Globus pallidus (tissue), 1 donor: ENCODE measurements at places on chromosomes 2 and 18.

DNA sequence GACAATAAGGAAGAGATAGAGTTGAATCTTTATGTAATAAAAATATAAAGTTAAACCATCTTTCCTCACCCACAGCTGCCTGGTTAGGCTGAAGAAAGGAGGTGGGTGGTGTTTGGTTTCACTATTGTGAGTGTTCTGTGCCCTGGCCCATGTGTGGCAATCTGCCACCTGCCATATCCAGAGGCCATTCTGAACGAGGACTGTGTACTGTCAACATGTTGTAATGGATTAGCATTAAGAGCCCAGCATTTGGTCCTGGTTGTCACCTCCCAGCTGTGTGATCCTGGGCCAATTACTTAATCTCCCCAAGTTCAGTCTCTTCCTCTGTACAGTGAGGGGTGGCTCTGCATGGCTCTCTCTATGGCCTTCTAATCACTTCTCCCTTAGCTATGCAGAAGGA, 118.2 kb upstream of the SEC11C start:
- DNase-seq: no peak

GRCh38 chr18:44497757-44498490, 182.8 kb upstream of the SETBP1 start:
- no peak for DNase-seq

- DNase-seq: no peak
These were observed 402.2 kb downstream of the NCKAP5 start for GRCh38 chr2:133166031-133166430.

GRCh38 chr2:111031546-111032478, 88.9 kb upstream of the BCL2L11 start:
- DNase-seq: no peak

GRCh38 chr2:229873123-229873581, 48.7 kb downstream of the TRIP12 start:
- no peak for DNase-seq

- no peak for DNase-seq
These were observed 336 bp upstream of the DDX1 start for GRCh38 chr2:15591373-15591691.

GRCh38 chr2:98380203-98380535, 33.9 kb downstream of the CNGA3 start:
- no peak for DNase-seq

DNA sequence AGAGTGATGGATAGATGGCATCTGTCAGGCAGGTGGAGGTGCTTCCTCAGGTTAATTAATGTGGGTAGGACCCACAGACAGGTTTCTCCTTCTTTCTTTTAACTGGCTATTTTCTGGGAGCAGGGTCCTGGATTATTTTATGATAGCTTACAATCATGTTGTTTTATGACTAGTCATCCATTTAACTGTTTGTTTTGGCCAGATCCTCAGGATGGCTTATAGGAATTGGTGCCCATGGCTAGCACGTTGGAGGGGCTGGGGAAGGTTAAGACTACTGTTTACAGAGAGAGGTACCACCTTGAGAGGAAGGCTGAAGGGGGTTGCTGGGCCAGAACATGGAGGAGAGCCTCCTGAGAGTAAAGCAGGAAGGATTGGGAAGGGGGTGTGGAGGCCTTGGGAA, 78.0 kb upstream of the MGAT5 start:
- DNase-seq: no peak

DNA sequence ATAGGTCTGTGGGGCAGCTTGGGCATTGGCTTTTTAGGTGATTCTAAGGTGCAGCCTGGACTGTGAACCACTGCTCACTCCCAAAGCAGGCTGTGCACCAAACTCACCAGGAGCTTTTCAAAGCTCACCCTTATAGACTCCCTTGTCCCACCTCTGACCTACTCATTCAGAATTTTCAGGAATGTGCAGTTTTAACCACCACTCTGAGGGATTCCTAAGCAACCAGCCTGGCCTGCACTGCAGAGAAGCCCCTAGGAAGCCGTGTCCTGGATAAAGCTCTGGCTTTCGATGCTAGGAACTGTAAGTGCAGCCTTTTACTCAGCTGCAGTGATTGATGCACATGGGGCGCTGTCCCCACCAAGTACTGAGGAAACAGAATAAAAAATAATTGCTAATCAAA, 33.0 kb downstream of the MRO start:
- no peak for DNase-seq

DNA sequence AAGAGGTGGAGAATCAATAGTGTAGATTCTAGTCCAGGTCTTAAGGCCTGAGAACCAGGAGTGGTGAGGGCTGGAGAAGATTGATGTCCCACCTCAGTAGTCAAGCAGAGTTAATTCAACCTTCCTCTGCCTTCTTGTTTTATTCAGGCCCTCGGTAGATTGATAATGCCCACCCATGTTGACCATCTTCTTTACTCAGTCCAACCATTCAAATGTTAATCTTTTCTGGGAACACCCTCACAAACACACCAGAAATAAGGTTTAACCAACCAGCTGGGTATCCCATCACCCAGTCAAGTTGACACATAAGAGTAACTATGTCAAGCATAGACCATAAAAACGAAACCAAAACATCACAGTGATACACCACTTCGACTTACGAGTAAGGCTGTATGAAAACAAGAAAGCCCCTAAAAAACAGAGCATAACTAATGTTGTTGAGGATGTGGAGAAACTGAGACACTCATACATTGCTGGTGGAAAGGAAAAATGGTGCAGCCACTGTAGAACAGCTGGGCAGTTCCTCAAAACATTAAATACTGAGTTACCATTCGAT, 57.5 kb downstream of the SLC35F5 start:
- no peak for DNase-seq

DNA sequence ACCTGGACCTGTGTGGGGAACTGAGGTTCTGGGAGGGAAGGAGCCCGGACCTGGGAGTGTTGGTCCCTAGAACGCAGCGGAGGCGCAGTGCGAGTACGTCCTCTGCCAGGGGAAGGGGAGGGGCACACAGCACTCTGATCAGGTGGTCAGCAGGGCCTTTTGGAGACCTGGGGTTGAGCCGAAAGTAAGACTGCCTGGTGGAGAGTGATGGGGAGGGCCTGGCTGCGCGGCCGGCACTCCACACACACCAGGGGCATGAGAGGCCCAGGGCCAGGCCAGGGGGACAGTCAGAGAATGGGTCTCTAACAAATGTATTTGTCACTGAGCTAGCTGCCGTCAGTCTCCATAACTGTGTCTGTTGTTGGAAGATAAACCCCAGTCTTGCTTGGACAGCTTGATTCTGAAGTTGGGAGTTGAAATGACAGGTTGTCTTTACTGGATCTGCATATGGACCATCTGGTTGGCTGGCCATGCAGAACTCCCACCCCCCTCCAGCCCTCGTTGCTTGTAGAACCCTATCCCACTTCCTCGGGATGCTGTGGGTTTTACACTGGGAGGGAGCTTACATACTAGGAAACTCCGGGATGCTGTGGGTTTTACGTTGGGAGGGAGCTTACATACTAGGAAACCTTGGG, 75.4 kb upstream of the NFATC1 start:
- no peak for DNase-seq

DNA sequence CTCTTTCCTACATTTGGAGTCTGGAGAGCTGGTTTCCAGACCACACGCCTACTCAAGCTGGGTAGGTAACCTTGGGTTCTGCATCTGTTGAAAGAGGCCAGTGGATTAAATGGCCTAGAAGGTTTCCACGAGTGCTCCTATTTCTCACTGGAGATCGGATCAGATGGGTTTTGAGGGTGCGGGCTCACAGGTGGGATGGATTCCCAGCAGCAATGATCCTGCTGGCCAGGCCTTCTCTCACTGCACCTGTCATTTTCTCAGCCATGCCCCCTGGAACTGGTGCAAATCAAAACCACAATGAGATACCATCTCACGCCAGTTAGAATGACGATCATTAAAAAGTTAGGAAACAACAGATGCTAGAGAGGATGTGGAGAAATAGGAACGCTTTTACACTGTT, 747.5 kb upstream of the RAB6C start:
- DNase-seq: no peak

DNA sequence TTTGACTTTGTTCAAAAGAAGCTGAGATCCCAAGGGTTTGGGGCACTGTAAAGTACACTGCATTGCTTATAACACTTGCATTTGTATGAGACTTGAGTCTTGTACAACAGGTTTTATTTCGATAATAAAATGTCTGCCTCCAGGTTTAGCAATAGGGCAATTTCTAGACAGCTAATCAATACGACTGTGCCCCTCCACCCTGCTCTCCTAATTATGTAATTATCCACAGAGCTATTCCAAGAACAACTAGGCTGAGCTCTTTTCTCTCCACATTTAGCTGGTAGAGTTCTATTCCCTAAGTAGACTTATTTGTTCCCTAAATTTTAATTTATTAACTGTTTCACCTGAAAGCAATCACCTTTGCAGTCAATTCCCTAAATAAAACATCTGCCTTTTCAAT, 52.9 kb upstream of the LINC00305 start:
- DNase-seq: no peak

DNA sequence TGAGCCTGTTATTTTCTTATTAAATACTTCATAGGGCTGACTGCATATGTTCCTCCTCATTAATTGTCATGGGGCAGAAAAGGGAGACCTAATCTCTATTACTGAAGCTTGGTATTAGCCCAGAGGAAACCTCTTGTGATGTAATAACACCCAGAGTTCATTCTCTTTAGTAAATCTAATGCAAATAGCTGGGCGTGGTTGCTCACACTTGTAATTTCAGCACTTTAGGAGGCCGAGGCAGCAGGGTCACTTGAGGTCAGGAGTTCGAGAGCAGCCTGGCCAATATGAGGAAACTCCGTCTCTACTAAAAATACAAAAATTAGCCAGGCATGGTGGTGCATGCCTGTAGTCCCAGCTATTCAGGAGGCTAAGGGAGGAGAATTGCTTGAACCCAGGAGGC, 14.7 kb downstream of the DAW1 start:
- no peak for DNase-seq

GRCh38 chr2:31707992-31708391, 127.3 kb upstream of the SRD5A2 start:
- no peak for DNase-seq

GRCh38 chr2:152791979-152792378, 73.6 kb downstream of the ARL6IP6 start:
- no peak for DNase-seq

- DNase-seq: no peak
These were observed 11.3 kb upstream of the KCNS3 start for GRCh38 chr2:17867133-17867532.

DNA sequence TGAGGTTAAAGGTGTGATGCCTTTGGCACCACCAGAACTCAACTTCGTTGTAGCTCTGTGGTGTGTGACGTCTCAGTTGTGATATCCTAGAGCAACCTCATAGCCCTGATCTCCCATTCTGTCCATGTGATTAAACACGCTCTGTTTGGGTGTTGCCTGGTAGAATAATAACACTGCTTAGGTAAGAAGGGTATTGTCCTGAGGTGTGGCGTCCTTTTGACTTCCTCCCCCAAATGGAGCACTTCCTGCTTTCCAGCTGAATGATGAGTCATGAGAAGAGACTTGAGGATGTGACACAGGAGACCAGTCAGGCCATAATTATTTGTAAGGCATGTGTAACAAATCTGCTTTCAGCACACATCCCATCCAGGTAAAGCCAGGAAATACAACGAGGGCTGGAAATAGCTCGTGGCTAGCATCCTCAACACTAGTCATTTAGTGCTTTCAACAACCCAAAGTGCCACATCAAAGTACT, 100.7 kb downstream of the RAPGEF4 start:
- DNase-seq: no peak

DNA sequence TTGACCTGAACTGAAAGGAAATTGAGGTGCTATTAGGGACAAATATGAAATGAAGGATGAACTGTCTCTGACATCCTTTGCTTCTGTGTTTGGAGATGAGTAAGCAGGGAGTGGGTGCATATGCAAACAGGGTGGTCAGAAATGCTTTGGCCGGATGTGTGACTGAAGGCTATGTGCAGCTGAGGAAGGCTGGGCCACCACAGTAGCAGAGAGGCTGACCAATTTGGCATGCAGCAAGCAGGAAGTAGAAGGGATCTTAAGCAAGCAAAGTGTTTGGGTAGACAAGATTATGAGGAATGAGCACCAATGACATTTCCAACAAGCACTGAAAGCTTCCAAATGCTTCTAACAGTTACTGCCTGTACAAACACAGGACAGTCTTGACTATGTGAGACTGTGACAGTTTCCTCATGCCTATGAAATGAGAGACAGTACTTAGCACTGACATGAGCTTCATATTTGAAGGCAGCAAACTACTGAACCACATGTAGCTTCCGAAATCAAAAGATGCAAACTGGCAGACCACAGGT, 3.3 kb upstream of the ACTR3 start:
- DNase-seq: peak; percentile 39

GRCh38 chr18:24802456-24802855, 342.0 kb downstream of the HRH4 start:
- no peak for DNase-seq

DNA sequence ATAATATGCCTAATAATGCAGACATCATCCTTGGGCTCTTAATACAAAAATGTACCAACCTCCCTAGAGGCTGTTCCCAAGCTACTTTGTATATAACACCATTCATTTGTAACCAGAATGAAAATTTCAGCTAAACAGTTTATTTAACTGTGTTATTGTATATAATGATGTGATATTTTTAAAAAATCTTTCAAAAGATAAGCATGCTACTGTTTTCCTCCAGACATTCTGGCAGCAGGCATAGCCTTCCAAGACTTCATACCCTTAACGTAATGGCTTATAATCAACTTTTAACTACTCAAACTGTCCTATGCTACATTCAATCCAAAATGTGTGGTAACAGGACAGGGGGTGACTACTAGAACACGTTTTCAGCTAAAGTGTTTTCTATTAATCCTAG, 21.2 kb downstream of the CFAP221 start:
- no peak for DNase-seq

DNA sequence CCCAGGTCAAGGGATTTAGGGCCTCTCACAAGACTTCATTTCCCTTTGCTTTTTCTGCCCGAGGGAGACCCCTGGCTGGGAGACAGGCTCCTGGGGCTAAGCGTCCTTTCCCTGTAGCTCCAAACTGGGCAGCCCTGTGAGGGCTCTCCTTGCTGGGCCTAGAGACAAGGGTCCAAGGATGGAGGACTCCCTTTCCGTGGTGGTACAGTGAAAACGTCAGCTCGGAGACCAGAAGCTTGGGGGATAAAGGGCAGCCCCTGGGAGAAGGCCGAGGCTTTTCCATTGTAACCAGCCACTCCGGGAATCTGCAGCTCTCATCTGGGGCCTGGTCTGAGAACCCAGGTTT, 2.3 kb downstream of the SIX2 start:
- no peak for DNase-seq

- DNase-seq: no peak
These were observed 5.7 kb downstream of the GPATCH11 start for GRCh38 chr2:37090019-37090477.

DNA sequence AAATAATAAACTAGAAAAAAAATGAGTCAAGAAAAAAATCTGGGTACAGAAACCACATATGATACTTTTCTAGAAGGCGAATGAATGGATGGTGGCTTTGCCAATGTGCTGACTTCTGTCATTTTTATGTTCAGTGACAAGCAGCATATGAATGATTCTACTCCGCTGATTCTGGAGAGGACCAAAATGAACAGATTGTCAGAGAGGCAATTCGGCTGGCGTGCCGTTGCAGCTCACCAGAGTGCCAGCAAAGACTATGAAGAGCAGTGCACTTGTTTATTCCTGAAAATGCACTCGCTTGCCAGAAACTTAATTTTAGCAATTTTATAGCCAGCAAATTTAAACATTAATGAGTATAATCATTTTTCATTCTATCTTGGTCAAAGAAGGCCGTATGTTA, 105.9 kb upstream of the NYAP2 start:
- DNase-seq: no peak

- DNase-seq: no peak
These were observed 221.8 kb upstream of the RBMS1 start for GRCh38 chr2:160715428-160715827.

GRCh38 chr2:28152585-28153280, 239.9 kb upstream of the FOSL2 start:
- no peak for DNase-seq
